CD4-positive, alpha-beta T cell treated with Interleukin-4 for 1 hour (primary cell): ENCODE measurements at places on chromosomes 3 and 15.

DNA sequence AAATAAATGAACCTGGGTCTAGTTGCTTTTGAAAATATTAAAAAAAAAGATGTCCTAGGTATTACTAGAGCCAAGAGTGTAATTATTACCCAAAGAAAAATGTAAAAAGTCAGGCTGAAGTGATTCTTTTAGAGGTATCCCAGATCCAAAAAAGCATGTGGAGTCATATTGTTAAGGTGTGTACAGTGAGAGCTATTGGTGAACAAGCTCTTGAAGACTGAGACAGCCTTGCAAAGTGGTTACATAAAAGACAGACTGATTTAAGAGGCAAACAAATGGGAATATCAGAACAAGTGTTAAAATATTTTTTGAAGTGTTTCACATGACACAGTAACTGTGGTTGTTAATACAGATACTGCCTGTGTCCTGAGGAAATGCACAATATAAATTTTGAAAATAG lies 624.5 kb downstream of the PLOD2 start:
- DNase-seq, result no peak

GRCh38 chr3:96449346-96449745 lies 365.0 kb upstream of the EPHA6 start:
- DNase-seq, result no peak

DNA sequence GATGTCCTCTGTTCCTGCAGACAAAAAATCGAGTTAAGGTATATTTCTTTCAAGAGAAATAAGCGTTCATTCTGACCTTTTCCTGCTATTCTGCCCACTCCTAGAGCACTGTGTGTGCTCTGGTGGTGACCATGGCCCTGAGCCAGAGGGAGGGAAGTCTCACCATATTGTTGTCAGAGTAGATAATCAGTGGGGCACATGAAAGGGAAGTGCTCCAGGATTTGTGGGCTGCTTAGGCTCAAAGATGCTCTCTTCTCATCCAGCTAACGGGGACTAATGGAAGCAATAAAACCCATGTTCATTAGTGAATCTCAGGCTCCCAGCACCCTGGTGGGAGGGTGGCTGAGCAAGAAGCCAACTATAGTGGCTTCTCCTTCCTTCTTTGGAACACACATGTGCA lies 70.7 kb upstream of the EOMES start:
- DNase-seq, result no peak

- DNase-seq, result no peak
Measured at GRCh38 chr15:81111510-81112470, 22.3 kb upstream of the CFAP161 start.

- DNase-seq, result no peak
Measured at GRCh38 chr3:101036213-101036618, 43.0 kb upstream of the ABI3BP start.

DNA sequence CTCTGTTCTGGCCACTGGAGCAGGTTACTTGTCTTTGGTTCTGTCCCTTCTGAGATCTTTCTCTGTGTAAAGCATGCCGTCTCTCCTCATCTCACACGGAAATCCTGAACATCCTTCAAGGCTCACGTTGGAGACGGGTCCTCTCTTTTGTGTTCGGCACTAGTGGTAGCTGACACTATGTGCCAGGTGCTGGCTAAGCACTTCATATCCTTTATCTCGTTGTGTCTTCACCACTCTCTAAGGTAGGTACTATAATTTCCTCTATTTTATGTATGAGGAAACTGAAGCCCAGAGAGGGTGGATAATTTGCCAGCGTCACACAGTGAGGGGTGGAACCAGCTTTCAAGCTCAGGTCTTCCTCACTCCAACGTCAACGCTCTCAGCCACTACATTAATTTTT lies 1.2 kb downstream of the IFT122 start:
- no peak for DNase-seq

GRCh38 chr3:47961815-47962606 lies 54.2 kb downstream of the MAP4 start:
- DNase-seq, result peak; percentile 13

GRCh38 chr3:33372218-33373081 lies 67.8 kb downstream of the UBP1 start:
- DNase-seq, result peak; percentile 57

DNA sequence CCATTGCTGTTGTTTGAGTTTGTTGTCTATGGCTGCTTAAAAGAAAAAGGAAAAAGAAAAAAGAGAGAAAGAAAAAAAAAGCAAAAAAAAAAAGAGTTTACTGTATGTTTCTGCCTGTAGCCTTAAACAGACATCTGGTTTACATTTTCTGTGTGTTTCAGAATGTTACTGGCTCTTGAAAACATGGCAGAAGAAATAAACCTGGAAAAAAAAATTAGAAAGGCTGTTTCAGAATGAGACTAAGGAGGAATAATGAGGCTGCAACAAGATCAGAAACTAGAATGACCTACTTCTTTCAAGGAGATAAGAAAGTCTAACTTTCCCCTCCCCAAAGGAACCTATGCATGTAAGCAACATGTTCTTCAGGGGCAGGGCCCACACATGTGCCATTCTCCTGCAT lies 292.1 kb downstream of the DIPK2A start:
- DNase-seq, result no peak

GRCh38 chr15:40808861-40809450 lies 1.7 kb upstream of the DNAJC17 start:
- DNase-seq, result no peak

GRCh38 chr15:50065279-50065678 lies 53.8 kb downstream of the ATP8B4 start:
- DNase-seq, result no peak

GRCh38 chr3:138434875-138435772 lies 708 bp downstream of the ESYT3 start:
- DNase-seq, result no peak

DNA sequence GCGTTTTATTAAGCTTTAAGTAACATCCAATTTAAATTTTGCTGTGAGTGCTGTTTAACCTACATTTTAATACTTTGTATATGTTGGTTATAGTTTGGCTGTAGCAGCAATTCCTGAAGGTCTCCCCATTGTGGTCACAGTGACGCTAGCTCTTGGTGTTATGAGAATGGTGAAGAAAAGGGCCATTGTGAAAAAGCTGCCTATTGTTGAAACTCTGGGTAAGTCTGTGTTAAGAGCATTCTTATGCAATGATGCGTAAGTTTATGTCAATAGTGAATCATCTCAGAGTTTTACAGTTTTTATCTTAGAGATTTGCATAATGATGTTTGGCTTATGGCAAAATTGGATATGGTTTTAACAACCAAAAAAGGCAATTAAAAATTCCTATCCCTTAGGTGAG lies 62.7 kb downstream of the ASTE1 start:
- no peak for DNase-seq

- no peak for DNase-seq
Measured at GRCh38 chr15:94323076-94323475, 91.7 kb downstream of the MCTP2 start.

DNA sequence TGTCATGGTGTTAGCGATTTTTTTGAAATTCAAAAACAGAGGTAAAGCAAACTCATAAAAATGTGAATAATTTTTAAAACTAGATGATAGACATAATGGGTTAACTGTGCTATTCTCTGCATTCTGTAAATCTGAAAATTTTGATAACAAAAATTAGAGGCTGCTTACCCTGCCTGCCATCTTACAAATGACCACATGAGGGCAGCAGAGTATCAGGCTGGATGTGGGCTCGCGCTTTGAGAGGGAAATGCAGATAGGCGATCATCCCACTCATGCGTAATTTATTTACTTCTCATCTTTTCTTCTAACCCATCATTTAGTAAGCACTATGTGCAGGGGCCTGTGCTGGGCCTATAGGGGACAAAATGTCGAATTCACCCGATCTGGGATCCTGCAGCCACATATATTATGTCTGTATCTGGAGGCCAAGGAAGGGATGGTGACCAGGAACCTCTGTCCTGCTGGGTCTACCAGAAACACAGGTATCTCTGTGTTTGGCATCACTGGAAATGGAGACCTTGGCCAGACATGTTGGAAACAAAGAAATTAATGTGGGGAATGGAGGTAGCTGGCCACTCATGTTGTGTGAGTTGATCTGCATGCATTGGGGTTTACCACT lies 7.8 kb upstream of the RAD18 start:
- peak; percentile 74 for DNase-seq

DNA sequence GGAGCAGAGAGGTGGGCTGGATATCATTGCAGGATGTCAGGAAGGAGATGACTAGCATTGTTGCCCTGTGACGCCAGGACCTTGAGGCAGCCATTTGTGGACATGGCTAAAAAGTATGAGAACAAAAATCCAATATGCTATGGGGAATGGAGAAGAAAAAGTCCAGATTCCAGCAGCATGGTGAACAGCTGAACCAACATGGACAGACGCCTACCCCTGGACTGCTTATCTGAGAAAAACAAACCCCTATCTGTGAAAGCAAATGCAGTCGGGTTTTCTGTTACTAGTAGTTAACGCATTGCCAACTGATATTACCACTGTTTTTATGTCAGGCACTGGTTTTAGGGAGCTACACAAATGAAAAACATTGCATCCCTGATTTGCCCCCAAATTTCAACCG lies 251.2 kb upstream of the RORA start:
- DNase-seq, result no peak

- no peak for DNase-seq
Measured at GRCh38 chr15:90929246-90930019, 2.9 kb downstream of the HDDC3 start.

DNA sequence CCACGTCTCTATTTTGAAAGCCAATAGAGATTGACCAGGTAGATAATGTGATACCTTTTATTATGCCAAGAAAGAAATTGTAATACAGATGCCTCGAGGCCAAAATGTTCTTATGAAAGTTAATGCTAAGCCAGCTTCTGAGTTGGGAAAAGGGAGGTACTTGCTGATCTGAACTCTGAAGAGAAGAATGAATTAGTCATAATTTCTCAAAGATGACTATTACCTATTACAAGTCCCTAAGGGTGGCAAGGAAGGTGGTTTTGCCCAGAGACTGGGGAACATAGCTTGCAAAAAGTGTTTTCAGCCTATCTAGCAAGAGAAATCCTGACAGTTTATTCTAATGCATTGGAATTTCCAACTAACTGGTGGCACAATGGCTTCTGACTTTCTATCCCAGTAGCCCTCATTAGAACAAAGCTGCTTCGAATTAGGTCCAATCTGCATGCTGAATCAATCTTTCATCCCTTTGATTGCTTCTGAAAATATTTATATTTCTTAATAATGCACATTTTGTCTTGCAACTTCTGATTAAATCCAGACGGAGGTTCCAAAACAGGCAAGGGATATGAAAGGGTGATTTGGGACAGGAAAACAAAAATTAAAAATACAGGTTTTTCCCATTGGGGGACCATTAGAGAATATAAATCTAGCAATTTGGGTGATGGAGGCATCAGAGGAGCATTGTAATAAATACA lies 17.7 kb upstream of the NR2F2 start:
- DNase-seq, result no peak

- no peak for DNase-seq
Measured at GRCh38 chr3:138429665-138430064, 4.8 kb upstream of the ESYT3 start.

GRCh38 chr3:151864423-151865101 lies 8.9 kb upstream of the SUCNR1 start:
- DNase-seq, result no peak

- no peak for DNase-seq
Measured at GRCh38 chr3:4613366-4613765, 120.2 kb downstream of the ITPR1 start.

- DNase-seq, result no peak
Measured at GRCh38 chr3:14397531-14397930, 4.9 kb upstream of the SLC6A6 start.

DNA sequence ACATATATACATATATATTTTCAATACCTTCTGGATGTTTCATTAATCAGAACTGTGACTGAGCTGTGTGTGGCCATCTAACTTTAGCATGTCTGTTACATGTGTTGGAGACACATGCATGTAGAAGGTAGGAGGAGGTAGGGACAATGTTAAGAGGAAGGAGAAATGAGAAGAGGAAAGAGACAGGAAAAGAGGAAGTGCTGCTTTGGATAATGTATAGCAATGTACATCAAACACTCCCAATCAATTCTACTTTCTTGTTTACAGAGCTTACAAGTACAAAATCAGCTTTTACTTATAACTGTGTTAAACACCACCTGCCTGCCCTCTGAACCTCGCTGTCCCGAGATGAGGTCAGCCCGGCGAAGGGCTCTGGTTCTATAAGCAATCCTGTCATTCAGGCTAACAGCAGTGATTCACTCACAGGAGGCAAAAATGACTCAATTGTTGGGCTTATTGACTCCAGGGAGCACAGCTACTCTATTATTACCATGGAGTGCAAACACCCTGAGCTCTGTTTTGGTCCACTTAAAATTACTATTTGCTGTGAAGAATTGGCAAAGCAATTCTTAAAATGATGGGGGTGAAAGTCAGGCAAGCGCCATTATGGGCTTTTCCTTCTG lies 188.9 kb downstream of the MEIS2 start:
- DNase-seq, result no peak

- no peak for DNase-seq
Measured at GRCh38 chr3:45311953-45312801, 76.2 kb upstream of the LARS2 start.

- DNase-seq, result no peak
Measured at GRCh38 chr3:155635056-155635455, 109.8 kb downstream of the PLCH1 start.

DNA sequence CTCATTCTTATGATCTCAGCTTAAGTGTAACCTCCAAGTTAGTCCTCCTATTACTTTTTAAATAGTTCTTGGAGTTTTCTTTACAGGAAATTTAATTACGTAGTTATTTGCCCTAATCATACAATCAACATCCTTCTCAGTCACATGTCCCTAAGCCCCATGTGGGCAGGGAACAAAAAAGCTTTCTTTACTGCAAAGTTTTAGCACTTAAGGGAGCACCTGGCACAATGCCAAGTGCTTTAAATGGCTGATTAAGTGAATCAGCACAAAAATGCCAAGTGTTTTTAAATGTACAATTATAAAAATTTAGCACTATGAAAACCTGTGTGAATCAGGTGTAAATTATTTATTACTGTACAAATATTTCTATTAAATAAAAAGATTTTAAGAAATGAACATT lies 445.3 kb downstream of the C3orf38 start:
- DNase-seq, result no peak

- no peak for DNase-seq
Measured at GRCh38 chr3:141804778-141805639, 41.8 kb downstream of the GRK7 start.

GRCh38 chr15:48718646-48719045 lies 73.1 kb upstream of the FBN1 start:
- DNase-seq, result no peak

DNA sequence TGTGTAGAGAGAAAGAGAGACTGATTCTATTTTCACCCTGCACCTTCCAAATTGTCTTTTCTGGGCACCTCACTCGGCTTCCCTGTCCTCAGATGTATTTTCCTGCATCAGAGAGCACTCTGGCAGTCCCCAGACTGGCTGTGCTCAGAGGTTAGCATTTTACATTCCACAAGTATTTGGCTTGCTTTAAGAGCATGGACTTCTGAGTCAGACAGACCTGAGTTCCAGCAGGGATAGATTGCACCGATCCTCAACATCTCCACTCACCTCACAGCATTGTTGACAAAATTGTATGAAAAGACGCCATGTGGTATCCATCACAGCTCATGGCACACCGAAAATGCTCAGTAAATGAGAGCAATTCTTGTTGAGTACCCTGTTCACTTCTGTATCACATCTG lies 45.6 kb downstream of the SST start:
- DNase-seq, result no peak

GRCh38 chr15:78063217-78063616 lies 14.3 kb downstream of the TBC1D2B start:
- no peak for DNase-seq

GRCh38 chr3:157488144-157488543 lies 15.1 kb downstream of the VEPH1 start:
- DNase-seq, result no peak

GRCh38 chr3:16350597-16351318 lies 85.7 kb downstream of the OXNAD1 start:
- no peak for DNase-seq

- DNase-seq, result peak; percentile 6
Measured at GRCh38 chr3:23440416-23441294, 237.5 kb downstream of the UBE2E2 start.
